ENCODE measurements at places on chromosomes 2 and 18. TPM values are rescaled to one million over a fixed set of nuclear protein-coding genes. Genes with fewer than 3 reads are reported as not detected.

SLC5A7 gene
- total RNA-seq, result 0.06 TPM

CXCR1 gene
- not detected for total RNA-seq

STAT4 gene
- 0.32 TPM for total RNA-seq

- no peaks in the 10 kb centered on the region for H3K36me3 ChIP-seq
- no peak overlapping the region for H3K4me3 ChIP-seq
- no peak for DNase-seq
- no peaks in the 10 kb centered on the region for H3K27me3 ChIP-seq
- no peak overlapping the region for H3K27ac ChIP-seq
Observed at GRCh38 chr18:11994703-11995444, 13.6 kb downstream of the IMPA2 start.

DNA sequence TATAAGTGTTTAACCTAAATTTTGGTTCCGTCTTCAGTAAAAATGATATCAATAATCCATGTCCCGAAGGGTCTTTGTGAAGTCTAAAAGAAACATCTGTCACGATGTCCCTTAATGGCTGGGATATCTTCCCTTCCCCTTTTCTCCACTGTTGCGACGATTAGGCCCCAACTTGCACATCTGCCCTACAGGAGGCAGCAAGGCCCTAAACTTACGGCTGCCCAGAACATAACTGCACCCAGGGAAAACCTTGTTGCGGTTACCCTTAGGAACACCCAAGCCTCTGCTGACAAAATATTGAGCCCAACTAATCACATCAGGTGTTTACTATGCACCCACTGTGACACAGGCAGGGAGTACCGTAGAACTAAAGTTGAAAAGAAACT lies 1.3 kb upstream of the SMAD2 start:
- no peaks in the 10 kb centered on the region for H3K27me3 ChIP-seq
- H3K27ac ChIP-seq, result peak overlapping the region; percentile 99
- DNase-seq, result peak; percentile 41

DNA sequence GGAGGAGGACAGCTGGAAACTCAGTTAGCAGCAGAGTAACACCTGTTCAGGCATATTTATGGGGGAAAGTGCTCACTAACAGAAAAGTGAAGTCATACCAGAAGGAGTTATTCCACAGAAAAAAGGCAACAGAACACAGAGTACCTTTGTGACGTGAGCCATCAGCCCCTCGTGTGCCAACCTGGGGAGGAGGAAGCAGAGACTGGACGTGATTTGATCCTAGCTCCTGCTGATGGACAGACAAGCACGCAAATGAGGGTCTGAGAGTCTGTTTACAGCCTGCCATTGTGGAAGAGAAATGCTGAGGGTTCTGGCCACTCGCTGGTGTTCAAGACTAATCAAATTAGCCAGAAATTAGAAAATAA lies 120.7 kb downstream of the ZNF521 start:
- peaks cover 9% of the 10 kb centered on the region for H3K36me3 ChIP-seq
- H3K4me3 ChIP-seq, result no peak overlapping the region
- DNase-seq, result no peak
- H3K27me3 ChIP-seq, result no peaks in the 10 kb centered on the region
- H3K27ac ChIP-seq, result peak overlapping the region; percentile 65

- H3K27me3 ChIP-seq, result no peaks in the 10 kb centered on the region
- no peaks in the 10 kb centered on the region for H3K36me3 ChIP-seq
- H3K4me3 ChIP-seq, result no peak overlapping the region
- peak overlapping the region; percentile 73 for H3K27ac ChIP-seq
Observed at GRCh38 chr2:6957031-6957714, 40.0 kb downstream of the RNF144A start.

DNA sequence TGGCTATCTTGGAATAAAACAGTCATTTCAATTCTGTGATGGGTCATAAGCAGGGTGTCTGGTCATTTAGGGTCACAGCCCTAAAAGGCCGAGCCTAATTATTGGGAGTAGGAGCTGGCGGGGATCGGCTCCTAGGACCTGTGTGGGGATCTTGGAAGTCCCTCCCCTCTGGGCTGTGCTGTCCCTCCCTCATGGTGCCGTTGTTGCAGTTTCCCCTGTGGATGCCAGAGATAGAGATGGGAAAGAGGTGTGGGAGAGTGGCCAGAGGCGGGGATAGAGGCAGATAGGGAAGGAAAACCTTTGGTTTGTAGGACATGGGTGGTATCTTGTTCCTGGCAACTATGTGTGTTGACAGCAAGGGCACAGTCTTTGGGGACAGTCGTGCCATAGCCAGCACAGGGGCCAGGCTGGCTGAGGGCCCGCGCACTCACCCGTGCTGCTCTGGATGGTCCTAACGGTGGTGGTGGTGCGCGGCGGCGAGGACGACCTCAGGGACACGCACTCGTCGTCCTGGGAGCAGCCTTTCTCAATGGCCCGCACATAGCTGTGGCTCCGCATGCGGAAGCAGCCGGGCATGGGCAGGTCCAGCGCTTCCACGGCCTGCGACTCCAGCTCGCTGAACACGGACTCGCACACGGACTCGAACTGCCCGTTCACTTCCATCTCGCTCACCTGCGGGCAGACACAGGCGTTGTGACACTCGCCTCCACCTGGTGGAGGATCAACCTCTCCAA lies 278.9 kb downstream of the TGIF1 start:
- no peak overlapping the region for H3K27ac ChIP-seq
- no peaks in the 10 kb centered on the region for H3K4me1 ChIP-seq
- DNase-seq, result no peak
- no peaks in the 10 kb centered on the region for H3K27me3 ChIP-seq
- H3K4me3 ChIP-seq, result no peak overlapping the region
- H3K36me3 ChIP-seq, result no peaks in the 10 kb centered on the region

Data from cardiac muscle cell (in vitro differentiated cells and primary cell).